Keratinocyte (primary cell): ENCODE measurements at places on chromosomes 3 and 15. TPM values are rescaled to one million over a fixed set of nuclear protein-coding genes. Genes with fewer than 3 reads are reported as not detected.

DNA sequence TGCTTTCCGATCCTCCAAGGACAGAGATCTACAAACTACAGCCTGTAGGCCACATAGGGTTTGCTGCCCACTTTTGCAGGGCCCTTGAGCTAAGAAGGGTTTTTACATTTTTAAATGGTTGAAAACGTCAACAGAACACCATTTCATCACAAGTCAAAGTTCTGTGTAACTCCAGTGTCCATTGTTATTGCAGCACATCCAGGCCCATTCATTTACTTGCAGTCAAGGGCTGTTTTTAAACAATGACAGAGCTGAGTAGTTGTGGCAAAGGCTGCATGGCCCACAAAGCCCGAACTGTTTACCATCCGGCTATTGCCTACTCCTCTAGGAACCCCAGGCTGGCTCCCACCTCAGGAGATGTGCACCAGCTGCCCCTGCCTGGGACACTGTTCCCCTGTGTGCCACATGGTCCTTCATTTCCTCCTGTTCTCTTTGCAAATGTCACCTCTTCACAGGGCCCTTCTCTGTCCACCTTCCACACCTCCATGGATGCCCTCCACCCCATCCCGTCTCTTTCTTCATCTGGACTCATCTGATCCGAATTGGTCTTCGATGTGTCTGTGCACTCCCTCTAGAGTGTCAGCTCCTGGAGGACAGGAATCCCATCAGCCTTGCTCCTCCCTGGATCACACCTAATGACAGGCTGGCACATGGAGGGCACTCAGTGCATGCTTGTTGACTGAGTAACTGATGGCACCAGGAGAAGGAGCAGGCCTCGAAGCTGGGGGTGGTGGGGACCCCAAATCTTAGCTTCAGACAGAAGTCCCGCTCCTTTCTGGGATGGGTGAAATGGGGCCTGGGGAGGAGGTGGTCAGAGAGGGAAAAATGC is 69.5 kb upstream of the IQSEC1 start:
- no peaks in the 10 kb centered on the region for H3K36me3 ChIP-seq
- H3K4me3 ChIP-seq, result no peak overlapping the region
- DNase-seq, result no peak
- no peak overlapping the region for H3K27ac ChIP-seq

GRCh38 chr15:43204016-43204901 is 16.6 kb downstream of the EPB42 start:
- H3K36me3 ChIP-seq, result no peaks in the 10 kb centered on the region
- DNase-seq, result no peak
- no peaks in the 10 kb centered on the region for H3K4me1 ChIP-seq

Gene TIPIN
- 3.4 to 11.9 TPM (median 9.3 TPM) in 3 replicates for polyA plus RNA-seq

- no peaks in the 10 kb centered on the region for H3K36me3 ChIP-seq
- no peak overlapping the region for H3K4me3 ChIP-seq
- no peaks in the 10 kb centered on the region for H3K27me3 ChIP-seq
- H3K4me1 ChIP-seq, result no peaks in the 10 kb centered on the region
- DNase-seq, result no peak
These were observed 48.3 kb downstream of the GREM1 start for GRCh38 chr15:32766101-32766500.

Gene LRRC31
- not detected in 3 replicates for polyA plus RNA-seq

Gene CP
- polyA plus RNA-seq, result 0.03 TPM in 1 of 3 replicates, not detected in the others

DNA sequence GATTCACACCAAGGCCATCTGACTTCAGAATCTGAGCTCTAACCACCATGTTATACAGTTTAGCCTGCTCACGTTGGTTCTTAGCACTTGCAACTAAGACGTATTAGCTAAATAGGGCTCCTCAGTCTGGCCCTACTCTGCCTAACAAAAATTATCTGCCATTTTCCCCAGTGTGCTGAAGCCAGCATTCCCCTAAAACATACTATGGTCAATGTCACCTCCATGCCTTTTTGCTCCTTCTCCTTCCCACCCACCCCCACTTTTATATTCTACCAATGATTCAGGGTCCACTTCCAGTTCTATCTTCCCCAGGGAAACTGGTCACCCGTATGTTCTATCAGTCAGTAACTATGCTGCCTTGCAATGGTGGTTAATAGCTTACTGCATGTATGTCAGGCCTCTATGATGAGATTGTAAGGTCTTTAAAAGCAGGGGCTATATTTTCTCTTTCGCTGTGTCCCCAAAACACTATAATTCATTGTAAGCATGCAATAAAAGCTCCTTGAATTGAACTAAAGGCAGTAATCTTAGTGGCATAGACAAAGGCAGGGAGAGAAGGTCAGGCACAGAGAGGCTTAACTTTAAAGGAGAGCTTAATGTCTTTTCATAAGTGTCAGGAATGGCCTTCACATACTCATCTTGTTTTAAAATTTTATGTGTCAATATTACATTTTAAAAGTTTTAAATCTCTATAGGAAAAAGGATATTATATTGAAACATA is 23.3 kb downstream of the POPDC2 start:
- no peak overlapping the region for H3K4me3 ChIP-seq
- no peaks in the 10 kb centered on the region for H3K36me3 ChIP-seq
- no peak for DNase-seq
- H3K27me3 ChIP-seq, result no peaks in the 10 kb centered on the region
- H3K4me1 ChIP-seq, result peaks cover 24% of the 10 kb centered on the region

Gene SRGAP3
- 4.3 to 7.2 TPM (median 6.2 TPM) in 3 replicates for polyA plus RNA-seq

Gene XYLB
- polyA plus RNA-seq, result 1.1 to 1.8 TPM (median 1.8 TPM) in 3 replicates

DNA sequence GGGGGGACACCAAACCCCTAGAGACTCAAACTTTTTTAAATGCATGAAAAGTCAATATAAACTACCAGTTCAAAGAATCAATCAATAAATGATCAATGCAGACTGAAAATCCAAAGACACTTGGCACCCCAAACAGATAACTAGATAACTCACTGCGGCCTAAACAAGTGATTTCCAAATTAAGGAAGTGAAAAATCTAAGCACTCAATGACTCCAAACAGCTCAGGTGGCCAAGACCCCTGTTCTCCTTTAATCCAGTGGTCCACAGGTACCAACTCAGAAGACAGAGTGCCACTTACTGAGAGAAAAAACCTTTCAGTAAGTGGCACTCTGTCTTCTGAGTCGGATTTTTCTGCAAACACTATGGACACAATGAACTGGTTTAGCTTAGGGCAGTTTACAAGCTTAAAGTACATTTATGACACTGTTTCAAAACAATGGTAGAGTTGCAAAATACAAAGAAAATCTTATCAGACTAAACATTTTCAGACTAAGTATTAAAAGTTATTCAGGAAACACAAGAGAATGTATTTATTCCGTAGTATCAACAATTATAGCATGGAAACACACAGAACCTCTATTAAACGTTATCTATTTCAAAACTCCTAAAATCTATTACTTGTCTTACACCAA is 4.7 kb downstream of the DLG1 start:
- DNase-seq, result no peak
- peaks cover 48% of the 10 kb centered on the region for H3K4me1 ChIP-seq
- peak overlapping the region; percentile 17 for H3K27ac ChIP-seq
- no peak overlapping the region for H3K4me3 ChIP-seq
- no peaks in the 10 kb centered on the region for H3K27me3 ChIP-seq

- no peak for DNase-seq
- H3K27ac ChIP-seq, result no peak overlapping the region
- no peaks in the 10 kb centered on the region for H3K36me3 ChIP-seq
- peaks cover 24% of the 10 kb centered on the region for H3K4me1 ChIP-seq
- H3K4me3 ChIP-seq, result no peak overlapping the region
- H3K27me3 ChIP-seq, result no peaks in the 10 kb centered on the region
These were observed 3.3 kb upstream of the USP4 start for GRCh38 chr3:49343163-49343562.

Gene LIPC
- polyA plus RNA-seq, result not detected in 3 replicates

DNA sequence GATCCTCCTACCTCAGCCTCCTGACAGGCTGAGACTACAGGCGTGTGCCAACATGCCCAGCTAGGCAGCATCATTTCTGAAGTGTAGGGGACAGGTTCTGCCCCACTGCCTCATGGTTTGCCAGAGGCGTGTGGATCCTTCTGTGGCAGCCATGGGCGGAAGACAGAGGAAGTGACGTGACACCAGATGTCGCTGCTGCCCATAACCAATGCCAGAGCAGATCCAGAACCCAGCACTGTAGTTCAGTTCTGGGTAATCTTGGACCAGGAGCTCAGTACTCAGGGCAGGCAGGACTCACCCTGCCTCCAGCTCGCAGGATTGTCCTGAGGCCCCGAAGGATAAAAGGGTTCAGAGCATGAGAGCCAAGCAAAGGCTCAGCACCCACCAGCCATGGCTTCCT is 8.2 kb downstream of the RBPMS2 start:
- H3K36me3 ChIP-seq, result no peaks in the 10 kb centered on the region
- no peak overlapping the region for H3K27ac ChIP-seq
- H3K27me3 ChIP-seq, result peaks cover under 1% of the 10 kb centered on the region
- H3K4me3 ChIP-seq, result no peak overlapping the region
- H3K4me1 ChIP-seq, result no peaks in the 10 kb centered on the region
- DNase-seq, result no peak

DNA sequence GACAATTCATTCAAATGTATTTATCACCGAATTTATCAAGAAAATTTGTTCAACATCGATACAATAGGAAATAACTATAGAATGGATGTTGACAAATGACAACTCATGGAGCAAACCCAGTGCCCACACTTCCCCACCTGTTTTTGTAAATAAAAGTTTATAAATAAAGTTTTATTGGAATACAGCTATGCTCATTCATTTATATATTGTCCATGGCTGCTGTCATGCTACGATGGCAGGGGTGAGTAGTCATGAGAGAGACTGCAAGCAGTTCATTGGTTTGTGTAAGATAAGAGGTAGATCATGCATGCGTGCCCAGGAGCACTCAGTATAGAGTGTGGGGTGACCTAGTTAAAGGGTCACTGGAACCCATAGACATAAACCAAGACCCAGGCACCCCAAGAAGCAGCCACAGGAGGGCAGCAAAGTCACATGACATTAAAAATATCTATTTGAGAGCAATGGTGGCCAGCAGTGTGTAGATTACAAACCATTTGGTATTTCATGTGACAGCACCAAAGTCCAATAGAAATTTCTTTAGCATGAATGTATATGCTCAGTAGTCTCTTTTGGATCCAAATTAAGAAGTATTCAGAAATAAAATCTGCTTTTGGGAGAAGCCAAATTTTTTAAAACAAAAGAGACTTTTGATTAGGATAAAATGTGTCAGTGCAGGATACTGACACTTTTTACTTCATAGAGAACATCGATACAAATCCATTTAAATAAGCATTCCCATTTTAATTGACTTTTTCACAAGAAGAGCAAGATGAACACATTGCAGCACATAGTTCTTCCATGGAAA is 794.8 kb downstream of the MCTP2 start:
- H3K4me1 ChIP-seq, result no peaks in the 10 kb centered on the region
- DNase-seq, result no peak
- H3K4me3 ChIP-seq, result no peak overlapping the region
- H3K36me3 ChIP-seq, result no peaks in the 10 kb centered on the region
- no peaks in the 10 kb centered on the region for H3K27me3 ChIP-seq
- H3K27ac ChIP-seq, result no peak overlapping the region

GRCh38 chr15:56490461-56490860 is 25.5 kb upstream of the MNS1 start:
- H3K27me3 ChIP-seq, result no peaks in the 10 kb centered on the region
- H3K27ac ChIP-seq, result no peak overlapping the region
- no peak for DNase-seq
- H3K36me3 ChIP-seq, result no peaks in the 10 kb centered on the region
- H3K4me1 ChIP-seq, result no peaks in the 10 kb centered on the region

DNA sequence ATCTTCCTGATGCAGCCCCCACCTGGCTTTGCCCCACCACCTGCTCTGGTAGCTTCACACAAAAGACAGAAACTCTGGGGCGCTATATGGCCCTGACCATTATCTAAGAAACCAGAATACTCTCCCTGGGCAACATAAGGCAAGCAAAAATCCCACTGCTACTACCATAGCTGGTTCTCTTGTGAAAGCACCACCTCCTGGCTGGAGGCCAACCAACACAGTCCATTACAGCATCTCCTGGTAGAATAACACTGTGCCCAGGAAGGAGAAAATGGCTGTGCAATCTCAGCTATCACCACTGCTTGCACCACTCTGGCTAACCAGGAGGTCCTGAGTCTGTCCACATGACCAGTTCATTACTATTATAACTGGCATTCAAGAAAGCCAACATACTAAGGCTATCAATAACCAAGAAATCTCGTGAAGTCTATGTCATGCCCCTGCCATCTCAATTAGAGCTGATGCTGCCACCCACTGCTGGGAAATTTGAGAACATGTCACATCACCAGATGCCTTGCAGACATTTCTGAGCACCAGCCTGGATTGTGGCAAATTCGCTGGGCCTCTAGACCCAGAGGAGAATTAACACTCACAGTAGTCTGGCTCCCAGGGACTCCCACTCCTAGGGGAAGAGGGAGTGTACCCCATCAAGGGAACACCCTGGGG is 1114.8 kb downstream of the ROBO2 start:
- DNase-seq, result no peak
- no peaks in the 10 kb centered on the region for H3K36me3 ChIP-seq
- no peak overlapping the region for H3K4me3 ChIP-seq
- H3K27me3 ChIP-seq, result no peaks in the 10 kb centered on the region
- no peak overlapping the region for H3K27ac ChIP-seq
- H3K4me1 ChIP-seq, result no peaks in the 10 kb centered on the region

GRCh38 chr3:55157731-55158130 is 229.9 kb upstream of the LRTM1 start:
- H3K4me1 ChIP-seq, result no peaks in the 10 kb centered on the region
- H3K4me3 ChIP-seq, result no peak overlapping the region
- no peak for DNase-seq
- H3K36me3 ChIP-seq, result no peaks in the 10 kb centered on the region

Gene JMJD7
- polyA plus RNA-seq, result 7.8 to 8.2 TPM (median 7.8 TPM) in 3 replicates

DNA sequence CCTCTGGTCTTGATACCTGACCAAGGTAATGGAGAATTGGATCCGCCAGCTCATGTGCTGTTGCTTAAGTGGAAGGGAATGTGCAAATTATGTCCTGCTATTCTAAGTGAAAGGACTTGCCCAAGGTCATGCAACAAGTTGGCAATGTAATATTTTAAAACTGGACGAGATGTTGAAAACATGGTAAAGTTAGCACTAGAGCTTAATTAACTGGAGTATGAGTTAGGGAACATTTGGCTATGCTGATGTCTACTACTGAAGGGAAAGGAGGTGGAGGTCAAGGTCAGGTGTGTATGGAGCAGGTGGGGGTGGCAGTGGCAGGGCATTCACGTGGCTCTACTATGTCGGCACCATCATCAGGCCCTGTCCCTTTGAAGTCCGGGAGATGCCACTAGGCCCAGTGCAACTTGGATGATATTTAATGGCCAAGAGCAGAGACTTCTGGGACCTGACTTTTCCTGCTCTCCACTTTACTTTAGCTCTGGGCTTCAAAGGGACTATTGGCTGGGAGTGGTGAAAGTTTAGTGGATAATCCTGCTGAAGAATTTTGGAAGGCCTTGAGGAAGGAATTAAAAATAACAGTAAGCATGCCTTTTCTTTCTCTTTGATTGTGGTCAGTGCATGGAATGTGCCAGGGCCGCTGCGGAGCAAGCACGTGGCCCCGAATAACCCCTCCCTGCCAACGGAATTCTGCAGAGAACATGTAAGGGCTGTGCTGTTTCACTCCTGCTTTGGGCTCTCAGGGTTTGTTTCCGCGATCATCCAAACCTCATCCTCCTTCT is 14.9 kb downstream of the SMAD3 start:
- H3K4me1 ChIP-seq, result peaks cover 75% of the 10 kb centered on the region
- H3K27me3 ChIP-seq, result no peaks in the 10 kb centered on the region
- peaks cover 33% of the 10 kb centered on the region for H3K36me3 ChIP-seq
- peak overlapping the region; percentile 50 for H3K27ac ChIP-seq
- no peak for DNase-seq
